ENCODE measurements at places on chromosomes 12 and 14. TPM values are rescaled to one million over a fixed set of nuclear protein-coding genes. Genes with fewer than 3 reads are reported as not detected.

DNA sequence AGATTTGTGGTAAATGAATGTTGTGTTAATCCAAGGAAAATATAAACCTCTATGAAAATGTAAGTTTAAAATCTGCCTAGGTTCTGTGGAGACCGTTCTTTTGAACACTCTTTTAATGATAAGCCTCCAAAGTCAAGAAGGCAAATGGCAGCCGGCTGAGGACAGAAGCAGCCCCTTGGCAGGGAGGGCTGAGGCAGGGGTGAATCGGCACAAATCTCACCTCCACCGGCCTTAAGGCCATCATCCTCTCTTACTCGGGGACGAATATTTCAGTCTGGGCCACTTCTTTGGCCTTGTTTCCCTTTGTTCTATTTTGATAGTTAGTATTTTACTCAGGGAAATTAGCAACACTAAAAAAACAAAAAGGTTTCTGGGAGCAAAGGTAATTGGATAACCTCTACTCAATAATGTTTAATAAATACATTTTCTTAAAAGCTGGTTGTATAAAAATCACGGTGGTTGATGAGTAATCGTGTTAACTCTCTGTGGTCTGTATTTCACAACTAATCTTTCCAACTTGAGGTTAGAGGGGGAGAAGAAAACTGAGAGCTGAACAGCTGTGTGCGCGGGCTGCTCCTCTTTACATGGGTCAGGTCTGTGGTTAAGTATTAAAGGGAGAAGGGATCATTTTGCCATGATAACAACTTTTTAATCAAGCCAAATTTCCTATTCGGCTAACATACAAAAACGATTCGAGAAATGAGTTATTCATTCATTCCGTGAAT is 18.6 kb downstream of the LGMN start:
- no peak for DNase-seq

- DNase-seq = no peak
These were observed 26.3 kb downstream of the PAPLN start for GRCh38 chr14:73263606-73264005.

The SLC6A13 gene
- total RNA-seq = not detected

The TSPAN19 gene
- not detected for total RNA-seq

The BCL11B gene
- total RNA-seq = 57.8 TPM

The RNU6-8 gene
- total RNA-seq = not detected

- no peak for DNase-seq
These were observed 34.3 kb downstream of the SLC15A4 start for GRCh38 chr12:128789356-128789929.

The EFCAB11 gene
- total RNA-seq = 8.9 TPM

The NGB gene
- total RNA-seq = not detected

The RND1 gene
- 4.3 TPM for total RNA-seq

DNA sequence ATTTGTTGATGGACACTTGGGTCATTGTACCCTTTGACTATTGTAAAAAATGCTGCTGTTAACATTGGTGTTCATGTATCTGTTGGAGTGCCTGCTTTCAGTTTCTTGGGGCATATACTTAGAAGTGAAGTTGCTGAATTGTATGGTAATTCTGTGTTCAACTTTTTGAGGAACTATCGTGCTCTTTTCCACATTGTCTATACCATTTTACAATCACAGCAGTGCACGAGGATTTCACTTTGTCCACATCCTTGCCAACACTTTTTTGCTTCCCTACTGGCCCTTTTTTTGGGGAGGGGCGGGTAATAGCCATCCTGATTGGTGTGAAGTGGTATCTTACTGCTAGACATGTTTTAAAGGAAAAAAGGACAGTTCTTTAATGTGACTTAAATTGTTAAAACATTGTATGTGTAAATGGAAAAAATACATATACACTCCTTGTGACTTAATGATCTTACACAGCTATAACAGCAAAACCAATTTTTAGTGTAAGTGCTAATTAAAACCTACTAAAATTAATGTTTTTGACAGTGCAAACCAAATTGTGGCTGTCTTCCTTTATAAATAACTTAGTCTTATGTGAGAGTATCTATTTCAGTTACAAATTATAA is 52.7 kb downstream of the WNK1 start:
- DNase-seq = no peak

DNA sequence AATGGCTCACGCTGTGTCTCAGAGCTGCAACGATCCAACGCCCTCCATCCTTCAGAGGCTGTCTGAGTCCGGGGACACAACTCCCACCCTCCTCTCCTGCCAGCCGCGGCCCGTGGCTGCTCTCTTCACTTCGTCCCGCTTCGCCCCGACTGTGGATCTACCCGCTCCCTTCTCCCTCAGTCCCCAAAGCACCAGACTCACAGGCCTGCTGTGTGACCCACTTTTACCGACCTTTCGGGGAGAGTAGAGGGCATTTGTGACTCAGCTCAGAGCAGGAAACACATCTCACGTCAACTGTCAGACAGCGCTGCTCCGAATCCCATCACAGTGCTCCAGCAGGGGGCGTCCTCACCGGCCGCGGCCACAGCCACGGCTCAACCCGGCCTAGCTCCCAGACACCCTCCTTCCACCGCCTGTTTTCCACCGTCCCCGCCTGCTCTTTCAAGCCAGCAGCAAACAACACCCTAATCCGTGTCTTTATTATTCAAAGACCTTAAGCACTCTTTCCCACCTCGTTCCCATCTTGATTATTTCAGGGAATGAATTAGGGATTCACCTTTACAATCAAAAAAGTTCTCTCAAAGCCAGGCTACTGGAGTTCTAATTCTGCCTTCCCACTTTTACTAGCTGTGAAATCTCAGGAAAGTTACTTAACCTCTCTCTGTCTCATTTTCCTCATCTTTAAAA is 5.0 kb upstream of the AQP2 start:
- DNase-seq = peak; percentile 90

The GSC gene
- total RNA-seq = not detected

- no peak for DNase-seq
These were observed 1331.9 kb downstream of the AACS start for GRCh38 chr12:126397071-126397581.
